ENCODE measurements at places on chromosomes 7 and 10.

DNA sequence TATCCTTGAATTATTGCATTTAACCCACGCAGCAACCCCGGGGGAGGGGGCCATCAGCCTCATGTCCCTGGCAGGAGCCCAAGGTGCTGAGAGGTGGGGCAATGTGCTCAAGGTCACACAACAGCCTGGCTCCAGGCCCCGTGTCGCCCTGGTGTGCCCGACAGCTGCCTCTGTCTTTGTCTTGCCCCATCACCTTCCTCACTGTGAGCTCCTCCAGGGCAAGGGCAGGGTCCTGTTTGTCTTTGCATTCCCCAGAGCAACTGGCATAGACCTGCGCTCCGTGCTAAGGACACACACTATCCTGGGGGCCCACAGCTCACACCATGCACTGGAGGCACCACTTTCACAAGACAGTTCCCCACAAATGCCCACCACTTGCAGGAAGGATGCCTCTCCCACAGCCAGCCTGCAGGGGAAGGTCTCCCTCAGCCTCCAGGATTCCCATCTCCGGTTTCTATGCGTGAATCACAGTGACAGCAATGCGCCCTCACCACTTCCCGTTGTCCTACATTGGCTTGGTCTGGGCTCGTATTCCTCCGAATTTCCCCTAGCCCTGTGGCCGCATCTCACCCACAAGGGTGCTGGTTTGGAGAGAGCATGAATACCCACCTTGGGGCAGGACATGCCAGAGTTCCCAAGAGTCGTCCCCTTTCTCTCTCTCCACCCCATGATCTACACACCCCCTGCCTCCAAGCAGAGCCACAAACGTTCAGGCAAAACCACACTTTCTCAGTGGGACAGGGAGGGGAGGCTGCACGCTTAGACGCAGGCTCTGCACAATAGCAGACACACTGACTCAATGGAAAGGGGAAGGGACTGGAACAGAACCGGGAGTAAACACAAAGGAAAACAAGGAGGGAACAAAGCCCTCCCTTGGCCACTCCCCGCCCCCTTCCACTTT lies 10.3 kb downstream of the ITPRIP start:
- no peak for DNase-seq

- no peak for DNase-seq
Measured at GRCh38 chr7:41892356-41893100, 189.6 kb upstream of the INHBA start.

DNA sequence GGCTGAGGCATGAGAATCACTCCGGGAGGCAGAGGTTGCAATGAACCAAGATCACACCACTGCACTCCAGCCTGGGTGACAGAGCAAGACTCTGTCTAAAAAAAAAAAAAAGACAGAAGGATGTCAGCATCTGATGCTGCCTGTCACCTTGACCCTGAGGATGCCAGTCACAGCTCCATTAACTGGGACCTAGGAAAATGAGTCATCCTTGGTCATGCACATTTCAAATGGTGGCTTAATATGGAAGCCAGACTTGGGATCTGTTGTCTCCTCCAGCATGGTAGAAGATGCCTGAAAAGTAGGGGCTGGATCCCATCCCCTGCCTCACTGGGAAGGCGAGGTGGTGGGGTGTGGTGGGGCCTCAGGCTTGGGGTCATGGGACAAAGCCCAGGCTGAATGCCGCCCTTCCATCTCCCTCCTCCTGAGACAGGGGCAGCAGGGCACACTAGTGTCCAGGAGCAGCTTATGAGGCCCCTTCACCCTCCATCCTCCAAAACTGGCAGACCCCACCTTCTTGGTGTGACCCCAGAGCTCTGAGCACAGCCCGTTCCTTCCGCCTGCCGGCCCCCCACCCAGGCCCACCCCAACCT lies 1.3 kb downstream of the NOS3 start:
- no peak for DNase-seq

- DNase-seq, result no peak
Measured at GRCh38 chr7:79741684-79742083, 288.2 kb upstream of the MAGI2 start.

DNA sequence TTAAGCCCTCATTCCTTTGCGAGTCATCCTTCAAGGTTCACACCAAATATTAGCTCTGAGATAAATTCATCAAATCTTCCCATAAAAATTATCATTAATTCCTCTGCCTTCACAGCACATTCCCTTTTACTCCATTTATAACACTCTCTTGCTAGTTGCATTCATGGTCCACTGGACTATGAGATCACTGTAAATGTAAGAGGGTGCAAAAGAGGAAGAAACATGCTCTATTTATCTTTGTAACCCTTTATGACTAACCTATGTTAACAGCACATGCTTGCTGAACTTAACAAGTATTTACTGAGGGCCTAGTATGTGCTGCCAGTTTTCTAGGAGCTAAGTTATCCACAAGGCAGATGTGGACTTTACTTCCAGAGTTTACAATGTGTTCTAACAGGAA lies 86.7 kb upstream of the TMEM168 start:
- DNase-seq, result no peak

DNA sequence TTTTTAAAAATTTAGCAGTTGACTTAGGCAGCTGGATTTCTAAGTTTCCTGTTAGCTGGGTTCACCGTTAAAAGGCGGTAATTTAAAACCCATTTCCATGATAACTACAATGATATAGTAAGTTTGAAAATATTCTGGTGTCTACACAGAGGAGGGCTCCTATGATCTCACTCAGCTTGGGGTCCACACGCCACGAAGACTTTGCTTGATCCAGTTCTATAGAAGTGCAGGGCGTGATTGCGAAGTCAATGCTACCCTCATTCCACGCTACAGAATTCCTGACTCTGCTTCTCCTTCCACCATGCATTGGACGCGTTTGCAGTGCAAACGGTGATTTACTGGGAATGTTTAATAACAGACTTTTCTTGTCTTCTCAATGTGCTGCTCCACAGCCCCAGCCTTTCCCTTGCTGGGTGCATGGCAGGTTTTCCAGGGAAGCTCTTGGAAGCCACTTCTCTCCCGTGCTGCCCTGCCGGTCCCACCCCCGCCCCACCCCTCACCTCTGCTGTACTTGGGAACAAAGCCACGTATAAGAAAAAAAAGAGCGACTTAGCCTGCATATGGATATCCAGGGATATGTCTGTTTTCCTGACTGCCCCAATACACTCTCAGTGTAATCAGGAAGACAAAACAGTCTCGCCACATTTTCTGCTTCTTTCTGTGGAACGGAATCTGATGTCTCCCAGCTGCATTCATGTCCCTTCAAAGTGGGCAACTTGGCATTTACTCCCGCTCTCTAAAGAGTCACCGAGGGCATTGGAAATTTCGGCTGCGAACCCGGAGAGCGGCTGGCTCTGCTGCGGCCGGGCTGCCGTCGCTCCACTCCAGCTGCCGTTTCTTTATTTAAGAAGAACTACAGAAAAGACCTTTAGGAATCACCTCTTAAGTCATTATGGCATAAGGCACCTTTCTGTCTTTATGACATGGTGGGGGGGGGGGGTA lies 434.4 kb upstream of the MGMT start:
- DNase-seq, result no peak

- DNase-seq, result no peak
Measured at GRCh38 chr7:240887-241421, 48.6 kb downstream of the FAM20C start.

GRCh38 chr7:116422683-116423082 lies 76.9 kb upstream of the CAV2 start:
- DNase-seq, result no peak

DNA sequence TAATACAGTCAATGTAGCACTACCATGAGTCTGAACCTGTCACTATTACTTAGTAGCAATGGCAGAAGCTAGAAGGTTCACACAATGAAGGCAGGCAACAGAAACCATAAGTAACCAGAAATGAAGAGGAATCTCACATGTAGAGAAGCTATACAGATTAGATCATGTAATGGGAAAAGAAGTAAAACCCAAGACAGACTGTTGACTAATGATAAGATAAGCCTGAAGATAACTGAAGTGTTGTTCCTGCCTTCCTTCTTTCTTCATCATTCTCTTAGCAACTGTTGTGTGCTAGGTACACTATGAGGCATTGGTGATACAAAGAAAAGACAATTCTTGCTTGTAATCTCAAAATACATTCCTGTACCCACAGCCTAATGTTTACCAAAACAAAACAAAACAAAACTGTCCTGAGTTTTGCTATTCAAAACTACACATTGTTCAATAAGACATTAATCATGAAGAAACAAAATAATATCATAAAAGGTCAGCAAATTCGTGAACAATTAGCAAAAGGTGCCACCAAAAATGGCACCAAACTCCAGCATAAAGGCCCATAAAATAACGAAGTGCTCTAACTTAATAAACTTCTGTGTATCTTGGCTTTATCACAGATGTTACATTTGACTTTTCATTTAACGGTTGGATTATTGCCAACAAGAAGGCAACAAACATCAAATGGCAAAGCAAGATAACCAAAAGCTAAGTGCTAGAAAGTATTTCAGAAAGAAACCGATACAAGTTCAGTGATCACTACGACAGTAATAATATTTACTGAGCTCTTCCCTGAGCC lies 27.1 kb downstream of the ZNF800 start:
- no peak for DNase-seq

DNA sequence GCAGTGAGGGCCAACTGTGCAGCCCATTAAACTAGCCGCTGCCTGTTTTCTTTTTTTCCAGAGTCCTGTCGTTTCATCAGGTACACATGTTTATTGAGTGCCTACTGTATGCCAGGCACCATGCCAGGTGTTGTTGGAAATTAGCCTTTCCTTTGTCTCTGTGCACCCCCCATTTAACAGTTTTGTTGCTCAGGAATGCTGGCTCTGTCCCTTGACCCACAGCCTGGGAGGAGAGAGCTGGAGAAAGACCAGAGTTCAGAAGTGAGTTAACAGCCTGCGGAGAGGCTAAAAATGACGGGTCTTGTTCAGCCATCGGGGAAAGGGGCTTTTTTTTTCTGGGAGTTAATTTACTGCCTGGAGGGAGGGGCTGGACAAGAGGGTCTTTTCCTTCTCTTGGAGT lies 1.3 kb downstream of the LRMDA start:
- DNase-seq, result no peak

DNA sequence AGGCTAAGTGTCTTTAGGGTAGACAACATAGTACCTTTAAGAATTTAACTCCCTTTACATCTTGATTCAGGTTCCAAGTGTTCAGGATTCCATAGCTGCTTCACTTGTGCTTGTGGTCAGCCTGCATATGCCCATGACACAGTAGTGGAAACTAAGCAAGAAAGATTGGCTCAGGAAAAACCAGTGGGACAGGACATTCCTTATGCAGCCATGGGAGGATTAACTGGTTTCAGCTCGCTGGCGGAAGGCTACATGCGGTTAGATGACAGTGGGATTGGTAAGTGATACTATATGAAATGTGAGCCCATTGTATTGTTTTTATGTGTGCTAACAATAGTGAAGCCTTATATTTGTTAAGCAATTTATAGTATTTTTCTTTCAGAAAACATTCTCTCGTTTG lies 11.3 kb downstream of the FAM221A start:
- DNase-seq, result no peak

DNA sequence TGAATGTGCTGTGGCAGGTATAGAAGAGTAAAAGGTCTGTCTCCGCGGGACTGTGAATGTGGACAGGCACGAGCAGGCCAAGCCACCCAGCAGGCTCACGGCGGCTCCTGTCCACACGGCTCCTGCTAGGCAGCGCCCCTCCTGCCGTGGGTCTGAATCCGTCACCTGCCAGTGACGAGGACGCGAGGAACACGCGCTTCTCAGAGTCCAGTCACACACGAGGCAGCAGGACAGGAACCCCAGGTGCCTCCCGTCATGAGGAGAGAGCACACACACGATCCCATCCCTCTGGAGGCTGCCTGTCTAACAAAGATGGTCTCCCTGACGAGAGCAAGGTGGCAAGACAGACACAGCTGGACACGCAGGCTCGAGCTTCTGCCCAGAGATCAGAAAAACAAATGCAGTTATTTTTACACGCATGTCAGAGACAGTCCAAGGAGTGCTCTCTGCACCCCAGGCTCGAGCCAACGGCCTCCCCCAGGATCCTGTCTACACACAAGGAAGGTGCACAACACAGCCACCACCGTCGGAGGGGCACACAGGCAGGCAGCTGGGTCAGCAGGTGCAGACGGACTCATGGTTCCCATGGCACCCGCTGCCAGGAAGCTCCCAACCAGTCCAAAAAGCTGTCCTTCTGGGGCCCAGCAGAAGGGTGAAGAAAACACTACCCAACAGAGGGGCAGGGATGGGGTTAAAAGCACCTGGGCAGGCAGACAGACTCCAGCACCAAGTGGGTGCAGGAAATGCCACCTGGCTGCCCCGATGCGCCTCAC lies 103.2 kb downstream of the MAD1L1 start:
- no peak for DNase-seq

DNA sequence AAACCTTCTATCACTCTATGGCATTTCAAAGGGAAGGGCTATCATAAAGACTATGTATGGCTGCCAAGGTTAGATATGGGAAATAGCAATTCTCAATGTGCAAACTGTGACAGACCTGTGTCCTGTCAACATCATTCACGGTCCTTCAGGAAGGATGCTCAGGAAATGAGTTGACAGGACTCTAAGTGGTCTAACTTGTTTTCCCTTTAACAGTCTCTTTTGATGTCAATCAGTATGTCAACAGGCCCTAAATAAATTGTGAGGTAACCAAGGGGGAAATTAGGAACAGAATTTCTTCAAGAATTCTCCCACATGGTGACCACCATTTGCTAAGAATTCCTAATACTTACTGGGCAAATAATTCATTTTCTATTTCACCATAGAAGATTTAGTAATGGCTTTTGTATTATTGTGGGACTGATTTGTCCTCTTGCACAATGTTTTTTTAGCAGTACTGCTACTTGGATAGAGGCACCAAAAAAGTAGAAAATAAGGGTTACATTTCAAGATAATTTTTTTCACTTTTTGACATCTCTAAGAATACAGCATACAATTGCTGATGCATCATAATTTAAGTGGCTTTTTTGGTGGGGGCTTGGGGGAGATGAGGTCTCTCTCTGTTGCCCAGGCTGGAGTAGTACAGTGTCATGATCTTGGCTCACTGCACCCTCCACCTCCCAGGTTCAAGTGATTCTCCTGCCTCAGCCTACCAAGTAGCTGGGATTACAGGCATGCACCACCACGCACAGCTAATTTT lies 275.8 kb downstream of the CACNA2D1 start:
- DNase-seq, result no peak

GRCh38 chr7:110375068-110375467 lies 715.9 kb upstream of the LRRN3 start:
- no peak for DNase-seq

DNA sequence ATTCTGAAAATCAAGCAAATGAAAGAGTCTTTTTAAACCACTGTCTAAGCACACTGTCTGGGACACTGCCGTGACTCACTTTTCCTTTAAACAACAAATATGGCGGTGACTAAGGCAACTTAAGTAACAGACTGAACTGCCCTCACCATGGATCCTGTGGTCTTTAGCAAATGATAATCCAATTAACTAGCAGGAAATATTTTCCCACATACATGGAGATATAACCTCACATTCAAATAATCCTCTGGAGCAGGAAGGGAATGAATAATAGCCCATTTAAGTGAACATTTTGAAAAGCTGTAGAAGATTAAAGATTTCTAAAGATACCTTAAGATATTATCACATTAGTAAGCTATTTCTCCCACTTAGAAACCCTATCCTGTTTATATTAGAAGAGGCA lies 40.3 kb upstream of the LRRC17 start:
- no peak for DNase-seq

- no peak for DNase-seq
Measured at GRCh38 chr7:68133045-68133444, 1136.4 kb downstream of the TYW1 start.
